ENCODE measurements at places on chromosomes 3 and 15. TPM values are rescaled to one million over a fixed set of nuclear protein-coding genes. Genes with fewer than 3 reads are reported as not detected.

Gene NUP210
- total RNA-seq, result 2.8 TPM

GRCh38 chr3:81550415-81550814 lies 211.0 kb downstream of the GBE1 start:
- H3K27ac ChIP-seq, result no peak overlapping the region
- H3K36me3 ChIP-seq, result peaks cover 14% of the 10 kb centered on the region
- no peak for DNase-seq
- peaks cover 34% of the 10 kb centered on the region for H3K4me1 ChIP-seq
- no peaks in the 10 kb centered on the region for H3K27me3 ChIP-seq

Gene ASTE1
- 4.0 TPM for total RNA-seq

DNA sequence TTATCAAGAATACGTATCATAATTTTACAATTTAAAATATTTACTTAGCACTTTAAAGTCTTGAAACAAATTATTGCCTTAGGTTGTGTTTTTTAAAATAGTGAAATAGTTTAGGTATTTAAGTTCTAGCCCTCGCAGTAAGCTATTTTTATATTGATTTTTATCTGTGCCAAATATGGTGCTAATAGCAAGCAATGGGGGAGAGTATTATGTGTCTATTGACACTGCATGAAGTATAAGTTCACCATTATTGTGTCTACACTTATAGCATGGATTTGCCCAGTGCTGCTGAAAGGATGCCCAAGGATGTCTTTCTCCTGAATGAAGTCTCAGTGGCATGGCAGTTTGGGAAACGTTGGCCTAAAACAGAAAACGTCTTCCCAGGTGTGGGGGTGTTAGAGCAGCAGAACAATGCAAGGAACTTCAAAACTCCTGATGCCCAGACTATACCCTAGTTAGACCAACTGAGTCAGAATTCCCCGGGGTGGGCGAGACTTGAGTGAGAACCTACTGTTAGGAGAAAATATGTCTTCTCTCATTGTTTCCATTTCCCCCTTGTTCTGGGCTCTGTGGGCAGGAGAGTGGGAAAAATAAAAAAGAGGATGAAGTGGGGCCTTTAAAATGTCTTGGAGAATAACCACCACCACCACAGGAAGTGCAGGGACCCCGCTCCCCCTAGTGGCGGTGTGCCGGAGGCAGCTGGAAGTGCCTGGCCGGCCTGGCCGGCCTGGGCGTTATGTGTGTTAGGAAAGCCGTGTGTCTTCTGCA lies 104.2 kb upstream of the SLC7A14 start:
- no peaks in the 10 kb centered on the region for H3K36me3 ChIP-seq
- H3K27ac ChIP-seq, result no peak overlapping the region
- peak; percentile 60 for DNase-seq
- H3K27me3 ChIP-seq, result no peaks in the 10 kb centered on the region
- no peak overlapping the region for H3K4me3 ChIP-seq

DNA sequence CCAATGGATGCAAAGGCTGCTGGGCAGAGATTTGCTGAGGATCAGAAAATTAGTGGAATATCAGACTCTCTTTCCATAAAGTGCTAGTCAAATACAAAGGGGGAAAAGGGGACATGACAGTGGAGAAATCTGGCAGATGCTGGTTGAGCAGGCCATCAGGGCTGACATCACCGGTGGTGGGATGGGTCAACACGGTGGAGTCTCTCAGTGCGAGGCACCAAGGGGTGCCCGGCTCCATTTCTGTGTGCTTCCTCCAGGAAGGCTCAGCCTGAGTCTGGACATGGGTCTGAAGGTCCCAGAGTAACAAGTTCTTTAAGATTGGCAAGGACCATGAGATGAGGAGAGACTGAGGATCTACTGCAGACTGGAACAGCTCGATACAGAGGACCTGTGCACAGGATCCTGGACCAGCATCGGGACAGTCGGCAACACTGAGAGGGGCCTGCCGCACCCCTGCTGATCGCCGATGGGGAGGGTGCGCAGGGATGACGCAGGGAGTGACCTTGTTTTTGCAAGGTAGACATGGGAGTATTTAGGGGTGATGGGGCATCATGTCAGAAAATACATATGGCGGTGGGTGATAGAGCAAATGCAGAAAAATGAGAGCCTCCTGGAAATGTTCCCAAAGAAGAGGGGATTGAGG lies 92.7 kb downstream of the SEC22A start:
- H3K4me1 ChIP-seq, result peaks cover 33% of the 10 kb centered on the region
- H3K4me3 ChIP-seq, result no peak overlapping the region
- no peaks in the 10 kb centered on the region for H3K27me3 ChIP-seq
- H3K36me3 ChIP-seq, result peaks cover 67% of the 10 kb centered on the region

- H3K4me3 ChIP-seq, result no peak overlapping the region
- no peak for DNase-seq
- peak overlapping the region; percentile 74 for H3K27ac ChIP-seq
Measured at GRCh38 chr3:40304352-40304751, 5.2 kb upstream of the EIF1B start.

Gene COX17
- 165 TPM for total RNA-seq

- H3K36me3 ChIP-seq, result no peaks in the 10 kb centered on the region
- no peak overlapping the region for H3K4me3 ChIP-seq
- H3K27me3 ChIP-seq, result no peaks in the 10 kb centered on the region
Measured at GRCh38 chr3:21049334-21050062, 701.5 kb downstream of the ZNF385D start.

DNA sequence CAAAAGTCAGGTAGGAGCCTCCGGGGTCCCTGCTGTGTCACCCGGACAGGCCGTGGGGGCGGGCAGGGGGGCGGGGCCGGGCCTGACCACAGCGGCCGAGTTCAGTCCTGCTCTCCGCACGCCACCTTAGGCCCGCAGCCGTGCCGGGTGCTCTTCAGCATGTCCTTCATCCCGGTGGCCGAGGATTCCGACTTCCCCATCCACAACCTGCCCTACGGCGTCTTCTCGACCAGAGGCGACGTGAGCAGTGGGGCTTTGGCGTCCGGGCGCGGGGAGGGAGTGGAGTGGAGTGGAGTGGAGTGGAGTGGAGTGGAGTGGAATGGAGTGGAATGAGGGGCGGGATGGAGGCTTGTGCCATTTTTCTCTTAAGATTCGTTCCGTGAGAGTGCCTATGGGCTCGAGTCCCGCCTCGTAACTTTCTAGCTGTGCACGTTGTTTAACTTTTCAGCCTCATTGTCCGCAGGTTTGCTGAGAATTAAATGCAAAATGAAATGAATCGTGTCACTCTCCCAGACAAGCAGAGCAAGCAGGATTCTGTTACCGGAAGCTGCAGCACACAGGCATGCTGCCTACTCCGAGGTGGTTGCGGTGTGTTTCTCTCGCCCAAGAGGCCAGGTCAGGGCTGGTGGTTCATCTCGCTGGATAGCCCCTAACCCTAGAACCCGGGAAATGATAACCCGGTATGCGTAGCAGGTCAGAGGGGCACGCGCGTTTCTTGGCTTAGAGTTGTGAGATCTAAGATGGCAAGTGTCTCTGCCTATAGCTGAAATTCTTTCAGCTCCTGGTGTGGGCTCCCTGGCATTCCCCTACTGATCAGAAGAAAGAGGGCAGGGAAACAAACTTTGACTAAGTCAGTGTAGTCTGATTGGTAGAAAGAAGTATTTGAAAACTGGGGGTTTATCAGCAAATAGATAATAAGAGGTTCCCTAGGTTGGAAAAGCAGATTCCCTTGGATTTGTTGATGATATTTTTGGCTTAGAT lies at the start of gene FAH:
Gene FAH, plus strand, starts transcription at position 104 of the 981 bp plus-strand sequence. Its CDS starts 56 bp downstream, at position 160.
- peak within 1 kb of the TSS; percentile 79 for H3K4me3 ChIP-seq
- H3K36me3 ChIP-seq, result peaks cover 1% of the 10 kb centered on the region
- no peaks in the 10 kb centered on the region for H3K27me3 ChIP-seq
- H3K27ac ChIP-seq, result peak within 1 kb of the TSS; percentile 78

- H3K4me3 ChIP-seq, result no peak overlapping the region
- peaks cover 36% of the 10 kb centered on the region for H3K36me3 ChIP-seq
- H3K27me3 ChIP-seq, result no peaks in the 10 kb centered on the region
- no peak overlapping the region for H3K27ac ChIP-seq
Measured at GRCh38 chr15:61997786-61998185, 62.5 kb downstream of the VPS13C start.

- no peak overlapping the region for H3K4me3 ChIP-seq
- DNase-seq, result no peak
- H3K4me1 ChIP-seq, result peaks cover 11% of the 10 kb centered on the region
- peaks cover 33% of the 10 kb centered on the region for H3K27me3 ChIP-seq
- H3K36me3 ChIP-seq, result no peaks in the 10 kb centered on the region
Measured at GRCh38 chr3:55823001-55823400, 335.9 kb upstream of the WNT5A start.

DNA sequence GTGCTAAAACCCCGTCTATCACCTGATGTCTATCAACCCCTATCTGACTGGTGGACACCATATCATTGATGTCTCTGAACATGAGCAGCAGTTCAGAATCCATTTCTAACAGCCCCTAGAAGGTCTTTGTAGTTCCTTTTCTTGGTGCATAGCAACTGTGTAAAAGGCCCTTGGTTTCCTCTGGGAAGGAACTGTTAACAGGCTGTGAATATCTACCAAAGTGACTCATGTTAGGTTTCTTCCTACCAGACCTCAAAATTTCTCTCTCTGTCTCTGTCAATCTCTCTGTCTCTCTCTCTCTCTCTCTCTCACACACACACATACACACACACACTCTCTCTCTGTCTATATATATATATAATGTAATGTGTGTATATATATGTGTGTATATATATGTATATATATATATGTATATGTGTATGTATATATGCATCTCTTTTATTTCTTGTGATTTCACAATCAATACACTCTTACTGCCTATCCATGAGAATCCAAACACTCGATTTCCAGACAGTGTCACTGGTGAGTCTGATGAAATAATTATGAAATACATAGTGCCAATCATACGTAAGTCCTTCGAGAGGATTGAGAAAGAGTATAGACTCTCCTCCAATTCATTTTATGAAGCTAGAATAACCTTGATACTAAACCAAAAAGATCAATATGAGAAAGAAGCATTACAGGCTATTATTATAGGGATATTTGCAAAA lies 335.9 kb upstream of the SLCO3A1 start:
- no peak overlapping the region for H3K27ac ChIP-seq
- H3K4me3 ChIP-seq, result no peak overlapping the region
- H3K36me3 ChIP-seq, result no peaks in the 10 kb centered on the region
- H3K27me3 ChIP-seq, result no peaks in the 10 kb centered on the region
- DNase-seq, result no peak

Gene MUC20
- total RNA-seq, result 4.7 TPM

DNA sequence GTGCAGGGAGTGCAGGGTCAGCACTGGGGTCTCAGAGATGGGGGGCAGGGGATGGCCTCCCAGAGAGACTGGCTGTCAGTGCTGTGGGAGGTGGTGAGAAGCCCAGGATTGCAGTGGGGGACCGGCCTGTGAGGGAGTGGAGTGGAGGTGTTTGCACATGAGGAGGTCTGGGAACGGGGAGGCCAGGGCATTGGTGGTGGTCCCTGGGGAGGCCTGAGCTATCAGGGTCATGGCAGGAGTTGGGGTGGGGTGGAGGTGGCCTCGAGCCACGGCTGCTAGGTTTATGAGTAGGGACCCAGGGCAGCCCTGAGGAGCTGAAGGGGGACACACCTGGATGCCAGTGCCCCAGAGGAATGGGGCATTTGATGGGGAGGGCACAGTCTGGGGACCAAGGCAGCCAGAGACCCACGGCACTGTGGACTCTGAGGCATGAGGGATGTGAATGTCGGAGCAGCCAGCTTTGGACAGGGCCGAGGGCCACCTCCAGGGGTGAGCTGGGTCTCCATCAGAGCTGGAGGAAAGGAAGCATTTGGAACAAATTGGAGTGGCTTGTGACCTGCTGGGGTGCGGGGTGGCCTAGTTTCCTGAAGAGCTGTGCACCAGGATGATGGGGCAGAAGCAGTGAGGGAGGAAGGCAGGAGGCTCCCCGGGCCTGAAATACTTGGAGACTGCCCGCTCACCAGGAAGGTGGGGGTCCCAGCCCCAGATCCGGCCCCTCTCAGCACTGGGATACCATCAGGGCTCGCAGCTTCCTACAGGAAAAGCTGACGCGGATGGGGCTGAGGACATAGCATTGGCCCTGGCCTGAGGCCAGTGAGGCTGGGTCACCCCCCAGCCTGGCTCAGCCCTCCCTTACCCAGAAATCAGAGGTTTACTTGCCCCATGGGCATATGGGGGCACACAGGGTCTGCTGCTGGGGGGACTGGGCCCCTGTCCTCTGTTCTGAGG lies 9.5 kb upstream of the CSPG4 start:
- no peak overlapping the region for H3K27ac ChIP-seq
- H3K36me3 ChIP-seq, result no peaks in the 10 kb centered on the region
- H3K4me3 ChIP-seq, result no peak overlapping the region
- peak; percentile 9 for DNase-seq

GRCh38 chr3:119783255-119783654 lies 1.4 kb downstream of the NR1I2 start:
- no peak overlapping the region for H3K27ac ChIP-seq
- H3K4me1 ChIP-seq, result no peaks in the 10 kb centered on the region
- no peak overlapping the region for H3K4me3 ChIP-seq
- H3K36me3 ChIP-seq, result no peaks in the 10 kb centered on the region
- no peaks in the 10 kb centered on the region for H3K27me3 ChIP-seq
- no peak for DNase-seq

Gene GPR156
- total RNA-seq, result not detected

- H3K4me1 ChIP-seq, result peaks cover 30% of the 10 kb centered on the region
- H3K4me3 ChIP-seq, result no peak overlapping the region
- no peaks in the 10 kb centered on the region for H3K27me3 ChIP-seq
- H3K36me3 ChIP-seq, result no peaks in the 10 kb centered on the region
- peak overlapping the region; percentile 9 for H3K27ac ChIP-seq
Measured at GRCh38 chr15:70504299-70504951, 258.9 kb downstream of the UACA start.

DNA sequence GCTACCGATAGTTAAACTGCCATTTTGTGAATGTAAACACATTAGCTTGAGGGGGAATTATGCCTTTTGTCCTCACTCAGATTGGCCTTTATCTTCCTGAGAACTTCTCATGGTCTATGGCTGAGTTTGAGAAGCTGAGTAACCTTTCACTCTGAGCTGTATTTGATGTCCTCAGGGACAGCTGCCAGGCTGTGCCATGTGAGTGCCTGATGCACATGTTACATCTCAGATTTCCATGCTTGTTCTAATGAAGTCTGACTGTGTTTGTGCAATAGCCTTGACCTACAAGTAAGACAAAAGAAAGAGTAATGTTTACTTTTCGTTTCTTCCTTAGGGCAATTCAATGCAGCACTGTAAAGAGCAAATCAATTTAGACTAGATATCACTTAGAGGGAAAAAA lies 44.1 kb upstream of the ARL6 start:
- H3K36me3 ChIP-seq, result no peaks in the 10 kb centered on the region
- H3K27ac ChIP-seq, result no peak overlapping the region
- DNase-seq, result no peak
- H3K4me1 ChIP-seq, result no peaks in the 10 kb centered on the region
- H3K4me3 ChIP-seq, result no peak overlapping the region
- no peaks in the 10 kb centered on the region for H3K27me3 ChIP-seq

- H3K36me3 ChIP-seq, result no peaks in the 10 kb centered on the region
- peak; percentile 39 for DNase-seq
- no peak overlapping the region for H3K4me3 ChIP-seq
- peaks cover 10% of the 10 kb centered on the region for H3K4me1 ChIP-seq
- no peaks in the 10 kb centered on the region for H3K27me3 ChIP-seq
Measured at GRCh38 chr3:143536817-143537535, 311.3 kb downstream of the SLC9A9 start.

DNA sequence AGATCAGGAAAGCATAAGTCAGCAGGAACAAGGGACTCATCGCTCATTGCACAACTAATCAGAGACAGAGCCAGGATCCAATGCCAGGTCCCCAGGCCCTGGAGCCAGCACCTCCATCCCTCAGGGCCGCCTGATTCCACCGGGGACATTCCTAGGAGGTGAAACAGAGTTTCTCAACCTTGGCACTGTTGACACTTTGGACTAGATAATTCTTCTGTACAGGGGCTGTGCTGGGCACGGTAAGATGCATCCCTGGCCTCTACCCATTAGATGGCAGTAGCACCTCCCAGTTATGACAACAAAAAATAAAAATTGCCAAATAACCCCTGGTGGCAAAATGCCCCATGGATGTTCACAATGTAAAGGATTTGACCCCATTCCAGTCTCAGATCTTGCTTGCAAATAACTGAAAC lies 127.7 kb downstream of the MTHFS start:
- no peak overlapping the region for H3K27ac ChIP-seq
- DNase-seq, result no peak
- no peaks in the 10 kb centered on the region for H3K4me1 ChIP-seq
- H3K36me3 ChIP-seq, result no peaks in the 10 kb centered on the region
- no peak overlapping the region for H3K4me3 ChIP-seq
